ENCODE measurements at places on chromosomes 12 and 14.
A peak's percentile ranks its signal among the peaks of the same experiment; 100 is the strongest.

- DNase-seq = no peak
Observed at GRCh38 chr14:77416836-77417235, 6.5 kb downstream of the NOXRED1 start.

GRCh38 chr12:65965358-65965757 lies 141.1 kb downstream of the HMGA2 start:
- DNase-seq = no peak

GRCh38 chr12:110079477-110080400 lies 31.4 kb upstream of the C12orf76 start:
- peak; percentile 35 for DNase-seq

DNA sequence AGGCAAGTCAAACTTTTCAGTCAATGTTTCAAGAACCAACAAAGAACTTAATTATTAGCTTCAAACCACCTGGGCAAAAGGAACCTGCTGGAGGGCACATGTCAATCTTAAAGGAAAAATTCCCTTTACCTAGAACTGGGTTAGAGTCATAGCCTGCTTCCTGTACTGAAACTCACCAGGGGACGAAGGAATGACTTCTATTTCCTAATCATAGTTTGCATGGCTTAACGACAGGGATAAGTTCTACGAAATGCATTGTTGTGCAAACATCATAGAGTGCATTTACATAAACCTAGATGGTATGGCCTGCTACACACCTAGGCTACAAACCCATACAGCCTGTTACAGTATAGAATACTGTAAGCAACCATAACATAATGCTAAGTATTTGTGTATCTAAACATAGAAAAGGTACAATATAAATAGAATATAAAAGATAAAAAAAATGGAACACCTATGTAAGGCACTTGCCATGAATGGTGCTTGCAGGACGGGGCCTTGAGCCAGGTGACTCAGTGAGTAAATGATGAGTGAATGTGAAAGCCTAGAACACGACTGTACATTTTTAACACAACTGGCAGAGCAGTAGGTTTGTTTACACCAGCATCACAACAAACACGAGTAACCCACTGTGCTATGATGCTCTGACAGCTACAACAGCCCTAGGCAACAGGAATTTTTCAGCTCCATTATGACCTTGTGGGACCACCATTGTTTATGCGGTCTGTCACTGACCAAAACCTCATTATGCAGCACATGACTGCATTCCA lies 234.9 kb upstream of the CAND1 start:
- no peak for DNase-seq

DNA sequence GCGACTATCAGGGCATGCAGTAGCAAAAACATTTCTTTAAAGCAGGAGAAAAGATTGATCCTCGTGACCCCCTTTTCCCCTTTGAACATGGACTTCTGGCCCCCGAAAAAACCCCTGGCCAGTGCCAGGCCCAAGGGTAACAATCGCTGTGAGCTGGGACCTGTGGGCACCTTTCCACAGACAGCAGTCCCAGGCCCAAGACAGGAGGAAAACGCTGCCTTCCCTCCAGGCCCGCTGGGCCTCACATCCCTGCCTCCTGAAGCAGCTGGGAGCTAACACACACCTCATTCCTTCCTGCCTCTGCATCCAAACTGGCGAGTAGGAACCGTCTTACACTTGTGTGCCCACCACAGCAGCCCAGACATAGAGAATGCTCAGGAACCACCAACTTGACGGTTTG lies 1.2 kb downstream of the VWF start:
- DNase-seq = no peak

GRCh38 chr12:16189849-16190248 lies 87.6 kb downstream of the SLC15A5 start:
- no peak for DNase-seq

DNA sequence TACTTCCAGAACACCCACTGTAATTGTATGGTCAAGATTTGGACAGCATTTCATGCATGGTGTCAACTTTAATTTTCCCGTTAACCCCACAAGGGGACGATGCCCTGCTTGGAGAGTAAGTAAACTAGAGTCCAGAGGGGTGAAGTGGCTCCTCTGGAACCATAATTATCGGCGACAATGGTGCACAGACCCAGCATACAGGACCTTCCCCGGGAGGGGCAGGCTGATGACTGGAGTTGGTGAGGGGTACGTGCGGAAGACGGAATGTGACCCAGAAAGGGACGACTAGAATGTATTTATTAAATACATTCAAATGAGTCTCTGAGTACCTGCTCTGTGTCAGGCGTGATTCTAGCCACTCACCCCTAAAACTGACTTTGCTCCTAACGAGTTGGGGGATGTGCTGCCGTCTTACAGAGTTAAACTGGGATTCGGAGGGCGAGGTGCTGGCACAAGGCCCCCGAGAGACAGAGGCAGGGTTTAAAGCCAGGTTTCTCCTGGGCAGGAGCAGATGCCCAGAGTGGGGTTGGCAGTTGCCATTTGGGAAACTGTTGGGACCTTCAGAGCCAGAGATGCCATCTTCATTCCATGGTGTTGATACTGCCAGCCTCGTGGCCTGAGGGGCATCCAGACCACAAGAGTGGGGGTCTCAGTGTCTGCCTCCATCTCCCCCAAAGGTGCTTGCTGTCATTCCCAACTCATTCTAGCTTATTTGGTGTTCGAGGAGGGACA lies 10.9 kb downstream of the RTL1 start:
- DNase-seq = no peak

DNA sequence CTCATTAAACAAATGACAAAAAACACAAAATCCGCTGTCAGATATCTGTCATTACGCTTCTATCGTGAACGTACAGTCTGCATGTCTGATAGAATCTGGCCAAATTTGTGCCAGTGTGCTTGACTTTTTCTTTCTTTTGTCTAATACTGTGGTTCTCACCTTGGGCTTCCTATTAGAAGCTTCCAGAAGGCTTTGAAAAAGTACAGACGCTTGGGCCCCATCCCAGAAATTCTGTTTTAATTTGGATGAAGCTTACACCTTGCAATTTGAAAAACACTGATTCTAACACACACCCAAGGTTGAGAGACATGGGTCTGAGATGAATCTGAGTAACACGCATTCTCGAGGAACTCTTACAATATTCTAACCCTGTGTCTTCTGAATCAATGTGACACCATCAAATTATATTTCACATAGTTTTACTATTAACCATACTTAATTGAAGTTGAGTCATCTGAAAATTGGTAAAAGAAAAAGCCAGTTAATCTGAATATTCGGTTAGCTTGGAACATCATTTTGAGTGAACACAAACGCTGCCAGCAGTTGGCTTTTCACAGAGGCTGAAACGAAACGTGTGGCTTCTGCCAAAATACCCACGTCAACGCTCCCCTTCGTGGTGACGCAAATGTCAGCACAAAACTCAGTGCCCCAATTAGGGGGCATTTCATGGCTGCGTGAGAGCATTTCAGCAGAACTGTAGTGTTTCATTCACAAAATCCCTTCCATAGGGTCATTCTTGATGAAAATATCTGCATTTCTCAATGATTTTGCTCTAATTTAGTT lies 420.5 kb downstream of the TMEM132D start:
- no peak for DNase-seq

DNA sequence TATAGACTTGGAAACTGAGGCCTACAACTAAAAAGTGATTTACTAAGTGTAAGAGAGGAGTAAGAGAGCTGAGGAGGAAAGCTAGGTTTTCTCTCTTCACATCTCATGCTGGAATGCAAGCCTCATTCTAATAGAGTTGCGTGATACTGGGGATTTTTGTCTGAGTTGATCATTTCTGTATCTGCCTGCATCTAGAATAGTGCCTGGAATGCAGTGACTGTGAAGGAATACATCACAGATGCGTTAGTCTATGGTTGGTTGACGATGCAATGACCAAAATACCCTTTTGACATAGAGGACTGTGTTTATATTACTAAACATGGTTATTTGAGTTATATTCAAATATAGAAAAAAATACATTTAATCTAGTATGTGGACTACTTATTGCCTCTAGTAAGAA lies 9.2 kb upstream of the TMEM117 start:
- DNase-seq = no peak

DNA sequence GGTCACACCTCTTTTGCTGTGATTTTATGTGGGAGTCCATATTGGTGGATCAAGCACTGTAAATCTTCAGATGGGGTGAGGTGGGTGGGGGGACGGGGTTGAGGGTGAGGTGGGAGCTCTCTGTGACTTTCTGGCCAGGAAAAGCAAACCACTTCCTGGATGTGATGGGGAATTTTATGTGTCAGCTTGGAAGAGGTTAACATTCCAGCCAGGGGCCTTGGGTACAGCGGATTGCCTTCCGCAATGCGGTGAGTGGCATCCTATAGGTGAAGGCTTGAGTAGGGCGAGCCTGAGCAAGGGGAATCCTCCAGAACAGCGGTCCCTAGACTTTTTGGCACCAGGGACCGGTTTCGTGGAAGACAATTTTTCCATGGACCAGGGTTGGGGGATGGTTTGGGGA lies 36.2 kb downstream of the DLK1 start:
- no peak for DNase-seq

GRCh38 chr12:94740601-94741362 lies 90.4 kb upstream of the TMCC3 start:
- DNase-seq = no peak

- no peak for DNase-seq
Observed at GRCh38 chr12:129961091-129961490, 57.3 kb upstream of the TMEM132D start.

GRCh38 chr12:116959845-116960514 lies 49.2 kb downstream of the FBXW8 start:
- no peak for DNase-seq

GRCh38 chr14:24283796-24284460 lies 12.5 kb upstream of the RABGGTA start:
- DNase-seq = no peak

DNA sequence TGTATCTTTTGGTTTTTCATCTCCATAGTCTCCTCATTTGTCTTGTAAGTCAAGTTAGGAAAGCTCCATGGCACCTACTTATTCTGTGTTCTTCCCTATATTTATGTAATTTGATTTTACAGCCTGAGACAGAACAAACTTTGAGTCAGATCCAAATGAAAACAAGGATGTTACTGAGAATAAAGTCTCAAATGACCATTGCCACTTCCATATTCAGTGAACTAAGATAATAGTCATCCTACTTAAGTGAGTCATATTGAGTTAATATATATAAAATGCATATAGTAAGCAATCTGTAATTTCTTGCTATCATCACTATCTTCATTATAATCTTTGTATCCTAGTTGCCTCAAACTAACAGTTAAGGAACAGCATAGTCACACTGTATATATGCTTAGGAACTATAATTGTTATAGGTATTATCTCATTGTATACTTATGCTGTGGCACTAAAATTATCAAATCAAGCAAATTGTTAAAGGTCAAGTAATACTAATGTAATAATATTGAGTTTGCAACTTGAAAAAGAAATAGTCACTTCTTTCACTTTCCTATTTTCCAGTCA lies 30.8 kb downstream of the TMTC3 start:
- DNase-seq = no peak

GRCh38 chr12:46386360-46386867 lies 13.8 kb upstream of the SLC38A2 start:
- no peak for DNase-seq

DNA sequence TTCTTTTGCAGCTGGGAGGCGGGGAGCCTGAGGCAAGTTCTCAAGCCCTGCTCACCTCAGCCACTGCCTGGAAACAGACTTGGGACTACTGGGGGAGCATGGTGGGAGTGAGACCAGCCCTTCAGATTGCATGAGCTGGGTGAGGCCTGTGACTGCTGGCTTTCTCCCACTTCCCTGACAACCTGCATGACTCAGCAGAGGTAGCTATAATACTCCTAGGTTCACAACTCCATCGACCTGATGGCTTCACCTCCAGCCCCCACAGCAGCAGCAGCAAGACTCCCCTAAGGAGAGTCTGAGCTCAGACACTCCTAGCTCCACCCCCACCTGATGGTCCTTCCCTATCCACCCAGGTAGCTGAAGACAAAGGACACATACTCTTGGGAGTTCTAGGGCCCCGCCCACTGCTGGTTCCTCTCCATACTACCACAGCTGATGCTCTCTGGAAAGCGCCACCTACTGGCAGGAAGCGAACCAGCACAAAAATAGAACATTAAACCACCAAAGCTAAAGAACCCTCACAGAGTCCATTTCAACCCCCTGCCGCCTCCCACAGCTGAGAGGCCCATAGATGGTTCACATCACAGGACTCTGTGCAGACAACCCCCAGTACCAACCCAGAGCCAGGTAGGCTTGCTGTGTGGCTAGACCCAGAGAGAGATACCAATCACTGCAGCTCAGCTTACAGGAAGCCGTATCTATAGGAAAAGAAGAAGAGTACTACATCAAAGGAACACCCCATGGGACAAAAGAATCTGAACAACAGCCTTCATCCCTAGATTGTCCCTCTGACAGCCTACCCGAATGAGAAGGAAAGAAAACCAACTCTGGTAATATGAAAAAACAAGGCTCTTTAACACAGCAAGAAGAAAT lies 68.7 kb downstream of the RPAP3 start:
- DNase-seq = no peak

- DNase-seq = no peak
Observed at GRCh38 chr12:70660620-70661219, 23.5 kb upstream of the PTPRB start.

GRCh38 chr12:28708918-28709371 lies 440.1 kb upstream of the FAR2 start:
- no peak for DNase-seq

DNA sequence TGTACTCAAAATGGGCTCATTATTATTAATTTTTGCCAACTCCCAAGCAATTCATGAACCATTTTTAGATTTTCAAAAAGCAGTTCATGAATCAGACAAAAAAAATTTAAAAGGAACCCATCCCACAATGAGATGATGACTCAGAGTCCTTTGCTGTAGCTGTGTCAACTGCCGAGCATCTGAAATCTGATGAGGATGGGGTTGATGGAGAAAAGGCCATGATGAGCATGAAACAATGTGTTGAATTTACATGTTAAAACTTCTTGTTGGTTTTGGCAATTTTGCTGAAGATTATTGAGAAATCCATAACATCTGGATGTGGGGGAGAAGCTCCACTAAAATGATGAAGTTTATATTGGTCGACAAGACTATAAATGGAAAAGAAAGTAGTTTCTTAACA lies 378.0 kb downstream of the FOXG1 start:
- DNase-seq = no peak

- DNase-seq = no peak
Observed at GRCh38 chr12:51132693-51133092, 40.2 kb downstream of the TFCP2 start.

DNA sequence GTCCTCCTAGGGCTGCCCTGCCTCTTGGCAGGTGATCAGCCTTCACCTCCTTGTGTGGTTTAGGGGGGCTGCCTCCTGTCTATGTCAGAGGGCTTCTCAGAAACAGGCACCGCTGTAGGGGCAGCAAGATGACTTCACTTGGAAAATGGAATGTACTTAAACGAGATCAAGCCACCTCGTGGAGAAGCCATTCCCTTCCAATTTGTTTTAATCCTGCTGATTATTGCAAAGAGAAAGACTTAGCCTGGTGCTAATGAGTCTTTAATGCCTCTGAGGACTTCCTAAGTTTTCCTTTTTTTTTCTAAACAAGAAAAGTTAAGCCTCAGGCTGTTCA lies 62.3 kb upstream of the RFLNA start:
- no peak for DNase-seq

- DNase-seq = no peak
Observed at GRCh38 chr12:116060764-116061163, 216.7 kb downstream of the MED13L start.
